ENCODE measurements at places on chromosomes 6 and 20. TPM values are rescaled to one million over a fixed set of nuclear protein-coding genes. Genes with fewer than 3 reads are reported as not detected.

PRL gene
- total RNA-seq: not detected

C6orf163 gene
- 0.20 TPM for total RNA-seq

KATNA1 gene
- total RNA-seq: 10.1 TPM

NRSN1 gene
- not detected for total RNA-seq

ADGRF4 gene
- total RNA-seq: 18.7 TPM

FAM217A gene
- total RNA-seq: not detected

Data from A549 treated with AZD2906 at 1 μM for 4 hours (cell line).